ENCODE measurements at places on chromosomes 2 and 18. TPM values are rescaled to one million over a fixed set of nuclear protein-coding genes. Genes with fewer than 3 reads are reported as not detected.
A peak's percentile ranks its signal among the peaks of the same experiment; 100 is the strongest.

GRCh38 chr18:23870676-23871380, 143.7 kb upstream of the TTC39C start:
- no peak overlapping the region for H3K27ac ChIP-seq
- no peaks in the 10 kb centered on the region for H3K27me3 ChIP-seq
- no peaks in the 10 kb centered on the region for H3K36me3 ChIP-seq
- no peak overlapping the region for H3K4me3 ChIP-seq

The FEV gene
- total RNA-seq: not detected

DNA sequence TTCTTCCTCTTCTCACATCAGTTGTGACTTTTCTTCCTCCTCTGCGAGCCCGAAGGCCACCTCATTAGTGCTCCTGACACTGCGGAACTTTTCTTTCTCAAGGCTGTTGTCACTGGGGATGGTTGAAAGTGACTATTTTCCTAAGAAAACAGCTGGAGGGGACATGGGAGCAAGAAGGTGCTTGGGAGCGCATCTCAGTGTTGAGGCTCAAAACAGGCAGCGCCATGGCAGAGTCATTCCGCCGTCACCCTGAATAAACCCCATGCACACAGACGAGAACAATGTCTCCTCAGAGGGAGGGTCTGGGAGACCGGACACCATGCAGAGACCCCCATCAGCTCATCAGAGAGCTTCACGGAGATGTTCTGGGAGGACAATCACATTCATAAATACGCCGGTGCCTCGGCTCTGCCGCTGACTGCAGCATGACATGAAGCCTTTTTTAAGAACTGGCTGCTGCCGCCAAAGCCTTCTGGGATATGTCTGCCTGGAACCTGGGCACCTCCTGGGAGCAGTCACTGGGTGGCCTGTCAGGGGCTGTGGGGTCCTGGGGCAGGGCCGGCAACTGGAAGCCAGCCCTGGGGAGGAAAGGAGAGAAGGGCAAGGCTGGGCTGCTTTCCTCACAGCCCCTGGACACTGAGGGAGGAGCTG, 19.2 kb downstream of the ATOH8 start:
- H3K27me3 ChIP-seq: no peaks in the 10 kb centered on the region
- DNase-seq: peak; percentile 66
- H3K4me3 ChIP-seq: peak overlapping the region; percentile 36
- H3K36me3 ChIP-seq: no peaks in the 10 kb centered on the region
- peak overlapping the region; percentile 93 for H3K27ac ChIP-seq
- peaks cover 59% of the 10 kb centered on the region for H3K4me1 ChIP-seq

DNA sequence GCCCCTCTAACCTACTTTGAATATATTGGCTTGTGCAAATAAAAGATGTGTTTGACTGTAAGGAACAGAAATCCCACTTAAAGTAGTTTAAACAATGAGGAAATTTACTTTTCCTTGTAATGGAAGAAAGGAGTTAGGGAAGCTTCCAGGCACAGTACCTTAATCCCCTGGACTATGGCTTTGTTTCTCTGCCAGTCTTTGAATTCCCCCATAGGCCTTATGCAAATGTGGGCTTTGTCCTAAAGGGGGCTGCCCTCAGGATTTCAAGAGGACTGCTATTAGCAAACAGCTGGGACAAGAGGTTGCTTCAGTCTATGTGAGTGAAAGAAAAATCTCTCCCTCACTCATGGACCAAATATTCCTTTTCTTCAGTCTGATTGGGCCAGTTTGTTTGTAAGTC, 255.1 kb upstream of the THSD7B start:
- no peak for DNase-seq
- H3K4me1 ChIP-seq: no peaks in the 10 kb centered on the region
- H3K36me3 ChIP-seq: no peaks in the 10 kb centered on the region

The MROH2A gene
- not detected for total RNA-seq
